ENCODE measurements at places on chromosomes 16 and 17.

GRCh38 chr17:6712058-6712853 is 913 bp downstream of the SLC13A5 start:
- DNase-seq, result peak; percentile 20

GRCh38 chr16:15897121-15897780 is 8.8 kb upstream of the CEP20 start:
- no peak for DNase-seq

GRCh38 chr16:24909856-24910255 is 64.1 kb downstream of the SLC5A11 start:
- DNase-seq, result no peak

GRCh38 chr16:87216148-87216840 is 100.9 kb downstream of the C16orf95 start:
- DNase-seq, result peak; percentile 20

- no peak for DNase-seq
Observed at GRCh38 chr16:11684231-11685025, 16.2 kb downstream of the SNN start.

DNA sequence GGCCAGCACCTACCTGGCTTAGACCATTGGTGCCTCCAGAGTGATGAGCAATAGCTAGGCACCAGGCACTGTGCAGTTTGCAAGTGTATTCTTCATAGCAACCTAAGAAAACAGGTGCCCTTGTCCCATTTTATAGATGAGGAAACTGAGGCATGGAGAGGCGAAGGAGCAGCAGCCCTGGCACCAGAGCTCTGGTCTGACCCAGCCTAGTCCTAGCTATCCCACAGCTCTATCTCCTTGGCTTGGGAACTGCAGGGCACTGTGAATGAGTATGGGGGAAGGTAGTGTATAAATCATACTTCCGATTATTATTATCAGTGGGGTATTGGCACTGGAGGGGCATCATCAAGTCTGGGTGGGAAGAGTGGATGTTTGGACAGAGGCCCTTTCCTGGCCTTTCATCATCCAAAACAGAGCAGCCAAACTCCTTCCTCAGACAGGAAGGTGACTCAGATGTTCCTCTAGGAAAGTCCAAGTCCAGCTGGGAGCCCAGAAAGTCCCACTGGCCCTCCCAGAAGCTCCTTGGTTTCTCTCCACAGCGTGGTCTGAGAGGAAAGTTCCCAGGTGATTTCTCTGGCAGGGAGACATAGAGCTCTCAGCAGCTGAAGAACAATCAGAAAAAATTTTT is 32.0 kb upstream of the PLLP start:
- DNase-seq, result peak; percentile 82

GRCh38 chr16:27547134-27547533 is 2.6 kb downstream of the GTF3C1 start:
- peak; percentile 60 for DNase-seq

DNA sequence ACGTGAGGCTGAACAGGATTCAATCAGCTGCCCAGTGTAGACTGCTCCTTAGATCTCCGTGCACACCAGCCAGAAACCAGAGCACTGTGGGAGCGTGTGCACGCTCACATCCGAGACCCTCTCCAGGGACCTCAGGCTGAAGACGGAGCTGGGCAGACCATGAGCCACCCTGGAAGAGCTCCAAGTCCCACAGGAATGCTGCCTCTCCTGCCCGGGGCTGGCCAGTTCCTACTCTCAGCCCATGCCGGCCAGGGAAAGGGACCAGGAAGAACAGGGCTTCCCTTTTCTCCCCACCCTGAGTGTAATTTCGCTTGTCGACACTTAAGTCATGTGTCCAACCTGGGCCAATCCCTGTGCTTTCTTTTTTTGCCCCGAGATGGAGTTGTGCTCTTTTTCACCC is 6.9 kb downstream of the ALYREF start:
- DNase-seq, result no peak

DNA sequence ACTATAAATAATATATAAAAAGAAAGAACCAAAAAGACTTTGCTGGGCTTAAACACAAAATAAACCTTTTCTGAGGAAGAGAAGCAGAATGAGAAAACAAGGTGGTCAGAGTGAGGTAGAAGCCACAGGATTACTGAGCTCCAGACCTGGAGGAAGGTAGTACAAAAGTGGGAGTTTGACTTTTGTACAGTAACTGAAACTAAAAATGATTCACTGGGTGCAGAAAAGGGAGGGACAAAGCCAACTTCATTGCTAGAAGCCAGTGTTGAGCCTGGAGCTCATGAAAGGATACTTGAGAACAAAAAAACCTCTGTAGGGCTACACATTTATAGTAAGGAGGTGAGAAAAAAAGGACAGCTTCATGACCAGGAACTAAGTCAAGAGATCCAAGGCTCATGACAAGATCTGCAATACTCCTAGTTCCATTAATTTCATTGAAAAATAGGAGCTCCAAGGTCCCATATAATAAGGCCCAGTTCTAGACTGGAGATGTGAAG is 45.5 kb downstream of the PKD1L3 start:
- no peak for DNase-seq

GRCh38 chr16:85490407-85491057 is 122.6 kb upstream of the GSE1 start:
- no peak for DNase-seq

DNA sequence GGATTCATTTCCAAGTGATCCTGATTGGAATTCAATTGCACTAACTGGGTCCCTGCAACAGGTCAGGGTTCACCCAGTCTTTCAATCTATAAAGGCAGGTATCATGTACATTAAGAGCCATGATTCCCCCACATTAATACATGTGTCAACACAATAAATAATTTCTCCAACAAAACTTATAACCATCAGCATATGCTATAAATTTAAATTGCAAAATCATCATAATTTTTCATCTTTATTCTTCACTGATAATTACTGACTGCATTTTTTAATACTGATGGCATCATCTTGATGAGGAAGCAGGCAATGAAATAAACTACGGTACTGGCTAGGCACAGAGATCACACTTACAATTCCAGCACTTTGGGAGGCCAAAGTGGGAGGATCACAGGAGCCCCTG is 59.4 kb downstream of the ZFHX3 start:
- DNase-seq, result no peak

- DNase-seq, result no peak
Observed at GRCh38 chr16:12252616-12253015, 276.1 kb downstream of the SNX29 start.

DNA sequence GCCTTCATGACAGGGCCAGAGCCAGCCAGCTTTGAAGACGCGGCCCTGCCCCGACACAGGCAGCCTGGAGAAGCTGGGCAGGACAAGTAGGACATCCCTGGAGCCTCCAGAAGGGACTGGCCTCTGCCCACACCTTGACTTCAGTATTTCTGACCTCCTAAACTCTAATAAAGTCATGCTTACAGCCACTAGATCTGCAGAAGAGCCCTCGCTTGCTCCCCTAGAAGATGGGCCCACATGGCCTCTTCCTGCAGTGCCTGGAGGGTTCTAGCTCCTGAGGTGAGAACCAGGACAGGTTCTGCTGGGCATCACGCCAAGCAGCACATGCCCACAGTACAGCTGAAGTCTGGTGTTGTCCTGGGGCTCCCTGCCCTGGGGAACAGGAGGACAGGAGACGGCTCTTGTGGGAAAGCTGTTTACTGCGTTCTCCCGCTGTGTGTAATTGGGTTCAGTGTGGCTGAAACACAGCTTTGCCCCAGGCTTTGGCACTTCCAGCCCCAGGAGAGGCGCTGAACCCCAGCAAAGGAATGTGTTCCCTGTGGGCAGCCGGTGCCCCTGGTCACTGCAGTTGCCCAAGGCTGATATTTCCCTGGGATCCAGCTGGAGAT is 2.6 kb downstream of the APRT start:
- peak; percentile 54 for DNase-seq

DNA sequence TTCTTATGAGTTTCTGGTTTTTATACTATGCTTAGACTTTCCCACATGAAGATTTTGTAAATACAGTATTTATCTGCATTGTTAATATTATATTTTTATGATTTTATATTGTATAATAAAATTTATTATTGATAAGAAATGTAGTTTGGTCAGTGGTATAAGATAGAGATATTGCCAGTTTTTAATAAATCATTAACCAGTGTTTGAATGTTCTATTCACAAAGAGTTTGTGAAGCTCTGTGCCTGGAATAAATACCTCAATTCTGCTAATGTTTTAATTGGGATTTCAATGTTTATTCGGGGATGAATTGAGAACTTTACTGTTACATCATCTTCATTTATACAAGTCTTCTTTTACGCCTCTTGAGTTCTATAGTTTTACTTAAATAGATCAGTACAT is 16.9 kb downstream of the COX10 start:
- DNase-seq, result no peak

DNA sequence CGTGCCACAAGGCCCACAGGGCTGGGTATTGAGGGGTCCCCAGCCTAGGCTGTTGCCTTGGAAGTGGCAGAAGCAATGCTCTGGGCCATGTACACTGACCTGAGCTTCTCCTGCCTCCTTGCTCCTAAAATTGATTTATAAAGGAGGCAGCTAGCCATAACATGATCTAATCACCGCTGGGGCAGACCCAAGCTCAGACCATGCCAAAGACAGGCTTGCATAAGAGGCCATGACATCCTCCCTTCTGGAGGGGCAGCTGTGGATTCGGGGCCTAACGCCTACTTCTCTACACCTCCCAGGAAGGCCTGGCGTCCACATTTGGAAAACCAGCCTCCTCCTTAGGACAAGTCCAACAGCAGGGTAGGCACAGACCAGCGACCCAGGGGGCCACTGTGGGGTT is 12.3 kb downstream of the HSD11B2 start:
- no peak for DNase-seq

- DNase-seq, result no peak
Observed at GRCh38 chr17:80779336-80779735, 212.3 kb upstream of the CHMP6 start.

DNA sequence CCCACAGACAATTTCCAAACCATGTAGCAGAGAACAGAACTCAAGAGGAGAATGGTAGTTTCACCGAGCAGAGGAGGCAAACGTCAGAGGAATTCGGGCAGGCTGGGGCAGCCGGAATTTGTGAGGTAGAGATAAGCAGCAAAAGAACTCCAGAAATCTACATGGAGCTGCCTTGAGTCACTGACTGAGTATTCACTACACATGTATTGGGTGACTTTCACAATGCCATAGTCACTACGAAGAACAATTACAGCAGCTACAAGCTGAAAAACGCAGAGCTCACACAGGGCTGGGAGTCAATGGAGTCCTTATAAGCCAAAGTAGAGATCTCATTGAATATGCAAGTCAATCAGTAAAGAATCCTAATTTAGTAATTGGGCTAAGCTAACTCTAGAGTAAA is 13.4 kb downstream of the CMC2 start:
- DNase-seq, result peak; percentile 91

GRCh38 chr16:77790912-77791311 is 2.5 kb downstream of the VAT1L start:
- no peak for DNase-seq

- no peak for DNase-seq
Observed at GRCh38 chr17:56480501-56480900, 113.0 kb upstream of the NOG start.

GRCh38 chr16:82748026-82748425 is 121.3 kb downstream of the CDH13 start:
- no peak for DNase-seq

GRCh38 chr16:79381603-79382042 is 218.9 kb downstream of the MAF start:
- no peak for DNase-seq

All from EL (cell line).